ENCODE measurements at places on chromosomes 5 and 9.

- DNase-seq, result no peak
These were observed 61.2 kb upstream of the JAK2 start for GRCh38 chr9:4923580-4924544.

DNA sequence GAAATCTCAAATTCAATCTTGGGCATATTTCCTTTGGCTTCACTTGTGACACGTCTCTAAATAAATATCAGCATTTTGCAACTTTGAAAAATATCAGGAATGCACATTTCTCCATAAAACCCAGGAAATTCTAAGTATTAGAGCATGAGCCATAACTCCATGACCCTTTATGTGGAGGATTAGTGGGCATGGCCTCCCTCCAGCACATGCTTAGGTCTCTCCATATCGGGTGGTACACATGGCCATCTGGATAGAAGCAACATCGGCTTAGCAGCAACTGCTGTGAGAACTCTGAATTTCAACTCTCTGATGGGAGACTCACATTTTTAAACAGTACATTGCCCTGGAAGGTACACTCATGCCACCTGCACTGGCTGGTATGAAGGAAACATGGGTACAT is 73.7 kb upstream of the EGFLAM start:
- DNase-seq, result no peak

- DNase-seq, result no peak
These were observed 11.4 kb downstream of the DCANP1 start for GRCh38 chr5:135435467-135436330.

DNA sequence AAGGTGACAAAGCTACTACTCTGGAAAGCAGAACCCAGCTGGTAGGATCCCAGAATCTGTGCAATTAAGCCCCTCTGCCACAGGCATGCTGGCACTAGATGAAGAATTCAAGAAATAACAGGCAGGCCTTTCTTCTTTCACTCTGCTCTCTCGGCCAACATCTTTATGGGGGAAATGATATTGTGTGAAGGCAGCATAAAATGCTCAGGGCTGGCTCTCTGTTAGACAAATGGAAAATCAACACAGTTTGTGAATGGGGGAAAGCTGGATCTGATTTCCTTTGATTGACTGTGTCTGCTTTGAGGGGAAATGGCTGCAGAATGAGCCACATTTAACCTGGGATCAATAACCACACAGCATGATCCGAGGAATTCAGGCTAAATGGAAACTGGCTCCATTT is 29.1 kb upstream of the AKNA start:
- no peak for DNase-seq

GRCh38 chr9:127022913-127023660 is 99.3 kb downstream of the ANGPTL2 start:
- no peak for DNase-seq

GRCh38 chr5:137699336-137700281 is 36.3 kb downstream of the KLHL3 start:
- DNase-seq, result no peak

DNA sequence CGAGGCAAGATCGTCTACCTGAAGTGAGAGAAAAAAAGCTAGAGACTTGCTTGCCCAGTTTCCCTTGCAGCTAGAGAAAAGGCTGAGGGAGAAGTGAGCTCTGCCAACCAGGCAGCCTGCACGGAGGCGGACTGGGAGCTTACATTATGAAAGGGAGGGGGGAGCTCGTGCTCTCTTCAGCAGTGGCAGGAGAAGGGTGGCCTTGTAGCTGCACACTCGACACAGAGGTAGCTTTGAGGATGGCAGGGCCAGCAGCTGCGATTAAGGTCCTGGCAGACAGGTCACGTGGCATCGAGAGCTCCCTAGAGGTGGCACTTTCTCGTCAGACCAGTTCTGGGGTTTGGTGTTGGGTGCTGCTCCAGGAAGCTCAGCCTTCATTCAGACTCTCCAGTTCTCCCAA is 26.7 kb downstream of the APBA1 start:
- no peak for DNase-seq

- peak; percentile 44 for DNase-seq
These were observed 27.5 kb downstream of the SPARC start for GRCh38 chr5:151659001-151659754.

GRCh38 chr5:131672776-131673175 is 37.7 kb upstream of the RAPGEF6 start:
- DNase-seq, result no peak

DNA sequence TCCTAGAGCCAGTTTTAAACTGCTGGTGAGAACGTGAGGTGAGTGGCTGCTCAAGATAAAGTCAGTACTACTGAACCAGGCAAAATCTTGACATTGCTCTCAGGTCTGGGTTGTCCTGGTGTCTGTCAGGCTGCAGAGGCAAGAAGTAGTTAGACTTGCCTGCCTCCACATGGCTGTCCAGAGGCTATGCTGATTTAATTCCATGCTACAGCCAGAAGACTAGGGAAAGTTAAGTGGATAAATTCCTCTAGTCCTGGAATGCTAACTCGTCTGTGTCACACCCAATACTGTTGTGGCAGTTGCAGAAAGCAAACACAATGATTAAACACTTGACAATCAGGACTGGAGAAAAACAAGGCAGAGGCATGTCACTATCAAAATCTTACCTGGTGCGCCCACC is 118.9 kb downstream of the ACER2 start:
- no peak for DNase-seq

GRCh38 chr5:41416336-41416735 is 94.1 kb downstream of the PLCXD3 start:
- no peak for DNase-seq

DNA sequence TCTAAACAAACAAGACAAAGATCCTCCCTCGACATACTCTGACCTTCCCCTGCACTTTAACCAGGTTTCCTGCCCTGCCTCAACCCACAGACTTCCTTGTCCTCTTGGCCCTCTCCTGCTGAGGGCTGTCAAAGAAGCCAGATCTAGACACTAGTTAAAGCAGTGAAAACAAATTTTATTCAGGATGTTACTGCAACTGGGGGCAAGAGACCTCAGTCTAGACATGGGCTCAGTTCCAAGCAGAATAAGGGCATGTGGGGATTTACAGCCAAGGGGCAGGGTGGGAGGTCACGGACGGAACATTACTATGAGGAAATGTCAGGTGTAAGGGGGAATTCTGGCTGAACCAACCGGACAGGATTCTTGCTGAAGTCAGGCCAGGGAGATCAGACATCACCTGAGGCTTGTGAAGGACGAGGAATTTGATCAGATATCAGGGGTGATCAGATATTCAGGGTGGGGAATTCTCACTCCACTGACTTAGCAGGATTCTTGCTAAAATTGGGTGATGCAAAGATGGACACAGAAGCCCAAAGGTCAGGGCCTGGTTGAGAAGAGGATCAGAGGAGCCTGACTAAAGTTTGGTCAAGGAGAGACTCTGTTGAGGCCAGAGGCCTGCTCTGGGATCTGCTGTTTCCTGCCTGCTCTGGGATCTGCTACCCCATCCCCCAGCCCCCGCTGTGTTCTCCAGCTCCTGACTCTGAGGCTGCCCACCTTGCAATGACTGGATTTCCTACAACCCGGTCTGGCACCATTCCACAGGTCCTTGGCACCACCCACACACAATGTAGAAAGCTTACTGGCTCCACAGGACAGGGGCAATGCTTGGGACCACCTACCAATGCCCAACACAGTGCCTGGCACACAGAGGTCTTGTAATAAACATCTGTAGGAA is 21.5 kb downstream of the GABBR2 start:
- no peak for DNase-seq

DNA sequence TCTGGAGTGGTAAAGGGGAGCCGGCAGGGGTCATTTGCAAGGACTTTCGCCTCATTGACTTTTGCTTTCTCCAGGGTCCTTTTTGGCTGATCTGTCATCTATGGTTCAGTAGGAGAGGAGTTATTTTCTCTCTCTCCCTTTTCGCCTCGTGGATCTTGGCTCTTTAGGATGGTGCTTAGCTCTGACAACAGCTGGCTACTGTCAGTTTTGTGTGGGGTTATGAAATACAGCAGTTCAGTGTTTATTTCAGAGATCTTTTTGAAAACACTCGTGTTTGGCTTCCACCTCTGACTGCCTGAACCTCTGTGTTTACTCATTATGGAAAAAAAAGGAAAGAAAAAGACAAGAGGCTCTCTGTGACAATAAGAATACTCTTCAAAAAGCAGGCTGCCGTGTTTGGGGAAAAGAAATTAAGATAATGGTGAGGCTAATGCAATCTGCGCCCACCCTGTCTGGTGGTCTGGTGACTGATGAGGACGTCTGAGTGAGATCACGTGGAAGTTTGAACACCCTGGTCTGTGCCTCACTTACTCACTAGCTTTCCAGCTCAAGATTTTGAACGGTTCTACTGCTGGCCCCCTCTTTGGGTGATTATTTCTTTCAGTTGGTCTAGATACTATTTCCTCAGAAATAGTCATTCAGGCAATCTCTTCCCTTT is 567.7 kb downstream of the CAAP1 start:
- no peak for DNase-seq

- no peak for DNase-seq
These were observed 50.6 kb downstream of the PCSK5 start for GRCh38 chr9:75941066-75941465.

DNA sequence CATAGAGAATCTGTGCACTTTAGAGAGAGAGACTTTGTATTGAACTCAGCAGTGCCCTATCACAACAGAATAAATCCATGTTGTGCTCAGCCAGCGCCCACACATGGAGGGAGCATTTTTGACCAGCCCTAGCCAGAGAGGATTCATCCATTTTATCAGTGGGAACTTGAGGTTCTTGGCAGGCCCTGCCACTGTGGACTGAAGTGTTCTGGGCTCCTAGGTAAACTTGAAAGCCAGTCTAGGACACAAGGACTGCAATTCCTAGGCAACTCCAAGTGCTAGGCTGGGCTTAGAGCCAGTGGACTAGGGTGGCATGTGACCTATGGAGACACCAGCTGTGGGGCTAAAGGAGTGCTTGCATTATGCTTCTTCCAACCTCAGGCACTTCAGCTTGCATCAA is 523.5 kb downstream of the CDH12 start:
- no peak for DNase-seq

DNA sequence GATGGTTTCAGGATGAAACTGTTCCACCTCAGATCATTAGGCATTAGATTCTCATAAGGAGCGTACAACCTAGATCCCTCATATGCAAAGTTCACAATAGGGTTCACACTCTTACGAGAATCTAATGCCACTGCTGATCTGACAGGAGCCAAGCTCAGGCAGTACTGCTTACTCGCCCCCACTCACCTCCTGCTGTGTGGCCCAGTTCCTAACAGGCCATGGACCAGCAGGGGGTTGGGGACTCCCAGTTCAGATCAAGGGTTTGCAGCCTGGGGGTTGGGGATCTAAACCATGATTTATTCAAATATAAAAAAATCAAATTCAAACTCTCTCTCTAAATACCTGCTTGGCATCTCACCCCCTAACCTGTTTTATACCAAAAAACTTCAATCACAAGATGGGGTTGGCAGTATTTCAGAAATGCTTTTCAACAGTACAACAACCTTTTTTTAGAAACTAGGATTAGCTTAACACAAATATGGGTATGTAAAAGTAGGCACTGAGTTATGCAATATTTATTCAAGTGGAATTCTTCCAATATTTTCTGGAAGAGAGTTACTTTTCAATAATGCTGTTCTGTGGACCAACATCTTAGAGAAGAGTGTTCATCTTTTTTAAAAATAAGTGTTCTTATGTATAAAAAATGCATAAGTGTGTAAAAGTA is 30.1 kb upstream of the SLC12A2 start:
- no peak for DNase-seq

GRCh38 chr5:91027405-91028139 is 355.5 kb downstream of the ARRDC3 start:
- DNase-seq, result peak; percentile 90

GRCh38 chr5:151284392-151284967 is 19.1 kb downstream of the SLC36A3 start:
- no peak for DNase-seq

GRCh38 chr9:34579104-34579807 is 10.3 kb downstream of the CNTFR start:
- no peak for DNase-seq

DNA sequence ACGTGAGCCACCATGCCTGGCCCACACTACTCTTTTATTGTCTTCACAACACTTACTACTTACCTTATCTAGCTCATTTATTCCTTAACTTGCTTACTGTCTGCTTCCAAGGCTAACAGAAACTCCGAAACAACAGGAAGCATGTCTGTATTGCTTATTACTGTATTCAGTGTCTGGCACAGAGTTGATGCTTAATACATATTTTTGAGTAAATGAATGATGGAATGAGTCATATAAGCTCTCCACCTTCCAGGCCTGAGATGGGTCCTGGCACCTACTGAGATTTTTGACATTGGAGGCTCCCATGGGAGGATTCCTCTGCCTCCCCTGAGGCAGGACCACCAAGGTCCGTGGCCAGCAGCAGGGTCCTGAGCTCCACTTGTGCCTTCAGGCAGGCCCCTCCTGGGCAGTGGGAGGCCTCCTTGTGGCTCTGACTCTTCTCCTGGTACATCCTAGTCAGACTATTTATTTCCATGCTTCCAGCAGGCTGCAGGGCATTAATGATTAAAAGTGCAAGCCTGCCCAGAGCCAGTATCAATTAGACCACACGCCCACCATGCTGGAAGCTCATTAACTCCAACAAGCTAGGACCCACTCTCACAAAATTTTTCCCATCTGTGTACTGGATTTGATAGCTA is 76.5 kb upstream of the CTNNA1 start:
- DNase-seq, result no peak

GRCh38 chr5:82149434-82149833 is 128.7 kb downstream of the RPS23 start:
- DNase-seq, result no peak

Measured in NCI-H748 treated with DMSO at 0.1 percent for 48 hours (cell line).